GM04503 (cell line): ENCODE measurements at places on chromosomes 4 and X.

GRCh38 chrX:103864886-103865534, 33.0 kb upstream of the RAB9B start:
- DNase-seq, result no peak

DNA sequence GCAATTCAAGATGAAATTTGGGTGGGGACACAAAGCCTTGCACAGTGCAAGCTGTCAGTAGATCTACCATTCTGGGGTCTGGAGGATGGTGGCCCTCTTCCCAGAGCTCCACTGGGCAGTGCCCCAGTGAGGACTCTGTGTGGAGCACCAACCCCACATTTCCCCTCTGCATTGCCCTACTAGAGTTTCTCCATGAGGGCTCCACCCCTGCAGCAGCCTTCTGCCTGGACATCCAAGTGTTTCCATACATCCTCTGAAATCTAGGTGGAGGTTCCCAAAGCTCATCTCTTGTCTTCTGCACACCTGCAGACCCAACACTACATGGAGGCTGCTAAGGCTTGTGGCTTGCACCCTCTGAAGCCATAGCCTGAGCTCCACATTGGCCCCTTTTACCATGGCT, 402.3 kb downstream of the RAB28 start:
- DNase-seq, result no peak

DNA sequence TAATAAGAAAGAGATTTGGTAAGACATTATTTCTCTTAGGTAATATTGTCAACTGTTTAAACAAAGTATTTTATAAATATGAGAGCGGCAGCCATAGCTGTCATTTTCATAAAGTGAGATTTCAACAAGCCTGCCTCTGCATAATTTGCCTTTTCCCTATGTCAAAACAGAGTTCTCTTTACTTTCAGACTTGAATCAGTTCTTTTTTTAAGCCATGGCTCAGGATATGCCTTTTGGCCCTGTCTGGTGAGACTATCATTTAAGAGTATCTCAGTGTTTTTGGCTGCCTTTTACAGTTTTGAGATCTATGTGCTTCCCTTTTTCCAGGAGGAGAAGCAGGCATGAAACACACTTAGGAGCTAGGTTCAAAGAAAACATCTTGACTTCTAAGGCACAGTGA, 7.5 kb upstream of the GUCY1A1 start:
- no peak for DNase-seq

GRCh38 chr4:48203819-48204218, 65.8 kb downstream of the TEC start:
- DNase-seq, result no peak

GRCh38 chrX:53084863-53085262, 2.7 kb downstream of the TSPYL2 start:
- DNase-seq, result no peak
